ENCODE measurements at places on chromosomes 3 and 15.

DNA sequence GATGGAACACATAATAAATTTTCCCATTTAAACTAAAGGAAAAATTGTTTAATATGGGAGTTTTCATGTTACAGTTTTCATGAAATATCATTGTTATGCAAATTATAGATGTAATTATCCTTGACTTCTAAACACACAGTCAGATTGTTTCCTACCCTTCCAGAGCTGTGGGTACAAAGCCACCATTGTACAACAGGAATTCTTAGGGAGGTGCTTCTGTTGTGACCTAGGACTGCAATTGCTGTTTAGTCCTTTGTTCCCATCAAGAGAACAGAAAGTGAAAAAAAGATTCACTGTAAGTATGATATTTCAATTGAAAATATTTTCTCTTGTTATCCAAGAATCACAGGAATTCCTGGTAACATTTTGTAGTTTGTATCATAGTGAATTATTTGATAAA lies 455.3 kb upstream of the NAALADL2 start:
- no peak for DNase-seq

DNA sequence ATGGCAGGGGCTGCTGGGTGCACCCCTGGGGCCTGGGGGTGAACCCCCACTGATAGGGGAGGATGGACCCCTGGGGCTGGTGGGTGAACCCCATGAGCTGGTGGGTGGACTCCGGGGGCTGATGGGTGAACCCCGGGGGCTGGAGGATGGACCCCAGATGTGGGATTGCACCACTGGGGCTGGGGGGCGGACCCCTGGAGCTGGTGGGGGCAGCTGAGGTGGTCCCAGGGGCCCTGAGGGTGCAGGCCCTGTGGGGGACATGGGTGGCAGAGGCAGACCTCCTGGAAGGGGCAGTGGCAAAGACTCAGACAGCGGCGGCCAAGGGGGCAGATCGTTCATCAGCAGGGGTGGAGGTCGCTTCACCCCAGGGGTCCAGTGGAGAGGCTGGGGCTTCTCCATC lies 17.4 kb upstream of the TXNRD3 start:
- no peak for DNase-seq

DNA sequence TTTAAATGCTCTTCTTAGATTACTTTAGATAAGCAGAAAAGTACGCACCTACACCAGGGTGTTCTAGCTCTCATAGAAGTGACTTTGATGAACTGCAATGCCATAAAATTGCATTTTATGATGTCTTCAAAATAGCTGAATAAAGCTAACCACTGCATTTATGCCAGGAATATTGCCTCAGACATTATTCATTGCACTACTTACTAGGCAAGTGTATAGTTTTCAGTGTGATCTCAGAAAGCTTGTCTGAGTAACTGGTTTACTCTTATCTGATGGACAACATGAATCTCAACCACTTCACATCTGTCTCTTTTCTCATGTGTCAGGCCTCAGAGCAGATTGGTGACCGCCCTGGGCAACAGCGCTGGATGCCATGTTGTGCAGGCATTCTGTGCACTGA lies 119.3 kb upstream of the SLC2A2 start:
- DNase-seq = no peak

DNA sequence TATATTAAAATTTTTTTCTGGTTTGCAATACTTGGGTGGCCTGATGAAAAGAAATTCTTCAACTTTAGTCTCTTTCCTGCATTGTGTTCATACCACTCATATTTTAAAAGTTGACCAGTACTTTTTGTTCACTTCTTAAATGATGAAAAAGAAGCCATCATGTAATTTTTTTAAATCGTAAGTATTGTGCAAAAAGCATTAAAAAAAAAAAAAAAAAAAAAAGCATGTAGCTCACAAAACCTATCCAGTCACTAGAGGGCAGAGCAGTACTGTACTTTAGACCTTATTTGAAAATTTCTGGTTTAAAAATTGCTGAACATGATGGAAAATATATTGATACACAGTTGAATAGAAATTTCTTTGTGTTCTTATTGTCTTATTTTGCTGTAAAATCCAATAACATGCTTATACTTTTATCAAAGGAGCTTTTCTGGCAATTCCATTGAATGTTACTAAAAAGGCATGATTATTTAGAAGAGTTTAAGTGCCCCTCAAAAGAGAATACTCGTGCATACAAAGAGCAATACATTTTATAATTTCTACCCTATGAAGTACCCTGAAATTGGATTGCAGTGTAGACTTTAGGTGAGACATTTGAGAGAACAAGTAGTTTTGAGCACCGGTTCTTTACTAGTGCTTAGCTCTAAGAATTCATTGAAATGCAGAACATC lies 137.7 kb downstream of the BBX start:
- DNase-seq = no peak

GRCh38 chr15:25439369-25439836 lies 579 bp upstream of the UBE3A start:
- DNase-seq = no peak

DNA sequence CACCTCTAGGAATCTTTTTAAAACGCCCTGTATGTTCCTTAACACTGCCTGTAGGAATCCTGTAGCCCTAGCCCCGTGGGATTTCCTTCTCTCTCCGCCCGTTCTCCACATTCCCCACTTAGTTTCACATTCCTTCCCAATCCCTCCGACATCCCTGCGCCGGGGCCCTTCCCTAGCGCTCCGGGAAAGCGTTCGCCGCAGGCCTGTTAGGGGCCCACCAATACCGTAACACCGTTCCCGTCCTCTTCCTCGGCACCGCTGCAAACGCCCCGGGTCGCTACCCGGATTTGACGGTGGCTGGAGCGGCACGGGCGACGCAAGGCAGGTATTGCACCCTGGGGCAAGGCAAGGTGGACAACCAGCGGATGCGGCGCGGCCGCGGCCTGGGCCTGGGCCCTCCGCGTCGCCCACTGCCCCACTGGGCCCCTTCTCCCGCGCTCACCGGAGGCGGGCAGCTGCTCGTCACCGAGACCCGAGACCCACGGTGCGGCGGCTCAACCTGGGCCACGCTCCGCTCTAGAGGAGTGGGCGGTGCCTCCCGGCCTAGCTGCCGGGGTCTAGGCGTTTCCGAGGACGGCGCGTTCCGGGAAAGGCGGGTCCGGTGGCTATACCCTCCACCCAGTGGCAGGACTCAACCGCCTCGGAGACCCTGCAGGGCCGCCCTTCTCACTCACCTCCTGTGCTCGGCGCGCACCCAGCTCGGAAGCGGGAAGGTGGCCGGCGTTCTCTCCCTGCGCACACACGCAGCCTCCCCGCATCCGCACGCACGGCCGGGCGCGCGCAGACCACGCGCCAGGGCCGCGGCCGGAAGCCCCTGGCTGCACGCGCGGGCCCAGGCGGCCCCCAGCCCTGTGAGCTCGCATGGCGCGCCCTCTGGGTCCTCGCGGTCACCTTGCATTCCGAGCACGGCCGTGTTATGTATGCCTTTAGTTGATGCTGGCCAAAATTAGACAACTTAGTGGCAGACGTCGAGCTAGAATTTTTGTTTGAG lies at the start of gene B3GALNT1:
B3GALNT1 (minus strand) TSS at position 789 of the 991 bp plus-strand sequence. CDS start 18,595 bp downstream, outside the sequence.
- DNase-seq = no peak

- no peak for DNase-seq
Measured at GRCh38 chr15:86018679-86019078, 61.0 kb upstream of the AGBL1 start.

GRCh38 chr3:52786330-52787215 lies 8.0 kb upstream of the ITIH3 start:
- no peak for DNase-seq
